ENCODE measurements at places on chromosomes 1 and 21.
A peak's percentile ranks its signal among the peaks of the same experiment; 100 is the strongest.

DNA sequence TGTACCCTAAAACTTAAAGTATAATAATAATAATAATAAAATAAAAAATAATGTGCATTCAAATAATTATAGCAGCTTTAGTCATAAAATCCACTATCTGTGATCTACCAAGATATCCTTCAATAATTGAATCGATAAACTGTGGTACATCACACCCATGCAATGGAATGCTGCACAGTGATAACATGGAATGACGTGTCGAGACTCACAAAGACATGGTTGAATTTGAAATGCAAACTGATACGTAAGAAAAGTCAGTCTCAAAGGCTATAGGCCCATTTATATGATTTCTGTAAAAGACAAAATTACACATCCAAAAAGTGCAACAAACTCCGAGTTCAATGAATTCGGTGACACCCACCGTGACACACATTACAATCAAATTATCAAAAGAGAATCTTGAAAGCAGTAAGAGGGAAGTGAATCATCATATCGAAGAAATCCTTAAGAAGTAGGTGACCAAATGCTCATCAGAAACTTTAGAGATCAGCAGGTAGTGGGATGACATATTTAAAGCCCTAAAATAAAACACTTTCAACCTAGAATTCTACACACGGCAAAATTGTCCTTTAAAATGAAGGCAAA is 5.2 kb upstream of the SPRR2E start:
- DNase-seq: peak; percentile 10

GRCh38 chr21:27083144-27083543 is 116.3 kb upstream of the ADAMTS5 start:
- no peak for DNase-seq

- DNase-seq: peak; percentile 26
Observed at GRCh38 chr1:115839029-115839678, 1.8 kb downstream of the NHLH2 start.

GRCh38 chr21:34510148-34511142 is 1.6 kb downstream of the KCNE1 start:
- DNase-seq: peak; percentile 69

GRCh38 chr1:173861731-173862145 is 6.1 kb downstream of the GAS5 start:
- peak; percentile 67 for DNase-seq

DNA sequence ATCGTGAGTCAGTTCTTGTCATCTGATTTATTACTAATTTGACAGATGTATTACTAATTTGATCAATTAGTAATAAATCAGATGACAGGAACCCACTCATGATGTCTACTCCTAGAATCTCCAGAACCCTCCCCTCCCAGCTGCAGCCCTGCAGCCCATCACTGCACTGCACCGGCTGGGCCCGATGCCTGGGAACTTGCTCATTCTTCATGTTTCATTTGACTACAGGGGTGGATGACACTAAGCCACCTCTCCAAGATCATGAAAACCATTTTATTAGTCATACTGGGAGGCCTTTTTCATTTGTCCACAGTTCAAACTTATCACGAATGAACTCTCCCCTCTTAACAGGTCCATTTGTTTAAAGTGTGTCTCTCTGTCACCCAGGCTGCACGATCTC is 41.0 kb downstream of the KCNH1 start:
- DNase-seq: no peak

DNA sequence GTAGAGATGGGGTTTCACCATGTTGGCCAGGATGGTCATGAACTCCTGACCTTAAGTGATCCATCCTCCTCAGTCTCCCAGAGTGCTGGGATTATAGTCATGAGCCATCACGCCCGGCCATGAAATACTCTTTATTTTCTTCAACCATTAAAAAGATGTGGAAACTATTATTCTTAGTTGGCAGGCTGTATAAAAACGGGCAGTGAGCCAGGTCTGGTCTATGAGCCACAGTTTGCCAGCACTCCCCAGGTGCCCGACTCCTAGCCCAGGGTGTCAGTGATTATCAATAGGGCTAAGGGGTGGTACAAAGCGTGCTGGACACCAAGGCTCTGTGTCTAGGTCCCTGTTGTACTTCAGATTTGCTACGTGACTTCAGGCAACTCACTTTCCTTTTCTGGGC is 3.7 kb upstream of the TMEM61 start:
- no peak for DNase-seq

DNA sequence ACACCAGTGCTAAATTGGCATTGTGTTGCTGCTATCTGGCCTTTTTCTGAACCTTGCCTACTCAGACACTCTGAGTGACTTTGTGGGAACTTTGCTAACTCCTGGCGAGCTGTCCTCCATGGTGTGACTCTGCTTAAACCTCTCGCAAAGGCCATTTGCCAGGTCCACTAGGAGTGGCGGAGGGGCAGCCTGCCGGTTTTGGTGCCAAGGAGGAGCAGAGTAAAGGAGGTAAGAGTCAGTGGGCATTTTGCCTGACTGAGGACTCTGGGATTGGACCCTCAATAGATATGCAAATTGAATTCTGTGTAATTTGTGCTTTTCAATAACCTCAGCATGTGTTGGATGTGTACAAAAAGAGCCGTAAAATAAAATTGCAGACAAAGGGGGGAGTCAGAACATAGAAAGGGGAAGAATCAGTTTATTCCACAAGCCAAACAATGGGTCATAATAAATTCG is 386.6 kb upstream of the NFIA start:
- no peak for DNase-seq

DNA sequence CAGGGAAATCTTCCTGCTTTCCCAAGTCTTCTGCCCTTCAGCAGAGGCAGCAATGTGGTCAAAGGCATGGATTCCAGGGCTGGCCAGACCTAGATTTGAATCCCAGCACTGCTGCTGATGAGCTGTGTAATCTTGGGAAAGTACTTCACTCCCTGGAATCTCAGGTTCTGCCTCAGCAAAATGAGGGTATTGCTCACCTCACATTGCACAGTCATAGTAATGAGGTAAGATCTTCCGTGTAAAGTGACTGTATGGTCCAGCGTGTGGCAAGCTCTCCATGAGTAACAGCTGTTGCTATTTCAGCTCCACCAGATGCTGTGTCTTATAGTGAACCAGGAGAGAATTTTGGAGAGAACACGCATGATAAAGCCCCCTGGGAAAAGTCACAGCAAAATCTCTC is 56.1 kb upstream of the F3 start:
- DNase-seq: peak; percentile 95

DNA sequence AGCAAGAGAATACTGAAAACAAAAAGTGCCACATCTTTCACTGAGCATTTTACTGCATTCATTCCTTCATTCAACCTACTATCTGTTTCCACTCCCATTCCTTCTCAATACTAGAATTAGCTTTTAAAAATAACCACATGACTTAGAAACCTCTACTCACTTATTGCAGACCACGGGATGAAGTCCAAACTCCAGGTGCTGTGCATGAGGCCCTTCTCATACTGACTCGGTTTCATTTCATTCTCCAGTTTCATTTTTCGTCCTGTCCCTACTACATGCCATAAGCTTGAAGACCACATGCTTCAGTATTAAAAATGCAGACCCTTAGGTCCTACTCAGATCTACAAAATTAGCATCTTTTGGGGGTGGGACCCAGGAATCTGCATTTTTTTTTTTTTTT is 2.3 kb upstream of the BACH1 start:
- no peak for DNase-seq

GRCh38 chr1:110225756-110226404 is 15.8 kb downstream of the KCNC4 start:
- DNase-seq: no peak

DNA sequence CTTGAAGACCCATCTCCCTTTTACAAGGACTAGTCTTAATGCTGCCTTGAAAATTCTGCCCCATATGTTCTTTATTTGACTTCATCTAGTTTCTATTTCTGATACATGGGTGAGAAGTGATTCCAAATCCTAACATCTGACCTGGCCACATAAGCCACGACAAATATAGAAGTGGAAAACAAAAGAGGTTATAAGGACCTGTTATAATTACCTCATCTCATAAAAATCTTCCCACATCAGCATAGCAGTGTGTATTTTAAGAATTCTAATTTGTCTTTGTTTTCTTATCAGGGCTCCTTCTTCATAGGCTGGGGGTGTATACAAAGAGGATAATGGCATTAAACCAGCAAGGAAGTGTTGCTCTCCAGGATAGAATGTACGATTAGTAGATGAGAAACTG is 1007.4 kb downstream of the TTLL7 start:
- no peak for DNase-seq

DNA sequence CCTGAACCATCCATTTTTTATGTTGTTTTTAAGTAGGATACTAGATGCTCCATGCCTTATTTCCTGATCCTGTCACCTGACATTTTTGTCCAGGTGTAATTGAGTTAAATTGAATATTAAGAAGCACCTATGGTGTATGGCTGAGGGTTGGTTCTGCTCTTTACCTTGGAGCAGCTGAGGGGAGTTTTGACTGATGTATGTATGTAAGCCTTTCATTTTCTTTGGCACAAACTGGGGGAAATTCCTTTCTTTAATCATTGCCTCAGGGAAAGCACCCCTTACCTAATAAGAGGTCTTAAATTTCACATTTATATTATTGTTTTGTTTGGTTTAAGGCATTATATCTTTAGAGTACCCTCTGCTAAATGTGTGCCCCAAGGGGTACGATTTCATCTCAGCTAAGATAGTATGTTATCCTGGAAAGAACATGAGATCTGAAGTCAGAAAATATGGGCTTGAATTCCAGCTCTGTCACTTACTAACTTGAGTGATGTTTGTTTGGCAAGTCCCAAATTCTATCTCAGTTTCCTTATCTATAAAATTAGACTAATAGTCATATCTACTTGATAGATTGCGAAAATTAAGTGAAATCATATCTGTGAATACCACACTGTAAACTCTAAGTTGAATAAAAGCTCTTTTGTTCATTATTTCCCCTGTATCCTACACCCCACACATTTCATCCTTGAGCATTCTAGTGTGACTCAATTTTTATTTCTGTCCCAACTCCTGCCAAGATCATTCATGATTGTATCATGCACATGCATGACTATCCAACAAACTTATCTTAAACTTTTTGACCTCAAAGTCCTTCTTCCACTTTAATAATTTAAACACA is 57.7 kb upstream of the NUF2 start:
- no peak for DNase-seq

- DNase-seq: peak; percentile 96
Observed at GRCh38 chr1:234730770-234731568, 121.0 kb upstream of the IRF2BP2 start.

DNA sequence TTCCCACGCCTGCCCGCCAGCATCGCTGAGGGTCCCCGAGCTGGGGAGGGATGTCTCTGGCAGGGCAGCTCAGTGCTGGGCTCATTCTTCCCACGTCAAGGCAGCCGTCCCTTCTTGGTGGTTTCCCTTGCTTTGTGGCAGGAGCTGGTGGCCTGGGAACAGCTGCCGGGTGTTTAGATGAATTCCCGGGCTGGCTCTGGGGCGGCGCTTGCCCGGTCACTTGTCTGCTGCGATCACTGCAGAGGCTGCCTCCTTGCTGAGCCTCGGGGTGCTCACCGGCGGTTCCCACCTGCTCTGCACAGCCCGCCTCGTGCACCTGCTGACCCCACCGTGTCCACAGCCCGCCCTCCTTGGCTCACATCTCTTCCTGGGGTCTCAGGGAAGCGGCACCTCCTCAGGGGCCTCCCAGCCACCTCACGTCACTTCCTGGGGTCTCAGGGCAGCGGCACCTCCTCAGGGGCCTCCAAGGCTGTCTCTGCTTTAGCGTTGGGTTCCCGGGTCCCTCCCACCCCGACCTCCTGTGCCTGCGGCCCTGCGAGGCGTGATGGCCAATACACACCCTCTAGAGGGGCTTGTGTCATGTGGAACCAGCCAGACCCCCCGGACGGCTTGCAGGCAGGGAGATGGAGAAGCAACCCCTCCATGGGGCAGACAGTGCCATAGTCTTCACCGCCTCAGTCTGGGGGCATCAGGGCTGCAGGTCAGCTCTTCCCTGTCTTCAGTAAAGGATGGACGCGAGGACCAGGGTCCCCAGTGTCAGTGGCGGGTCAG is 13.5 kb downstream of the COL18A1 start:
- no peak for DNase-seq

GRCh38 chr1:231590453-231591198 is 36.0 kb upstream of the DISC1 start:
- DNase-seq: peak; percentile 82

DNA sequence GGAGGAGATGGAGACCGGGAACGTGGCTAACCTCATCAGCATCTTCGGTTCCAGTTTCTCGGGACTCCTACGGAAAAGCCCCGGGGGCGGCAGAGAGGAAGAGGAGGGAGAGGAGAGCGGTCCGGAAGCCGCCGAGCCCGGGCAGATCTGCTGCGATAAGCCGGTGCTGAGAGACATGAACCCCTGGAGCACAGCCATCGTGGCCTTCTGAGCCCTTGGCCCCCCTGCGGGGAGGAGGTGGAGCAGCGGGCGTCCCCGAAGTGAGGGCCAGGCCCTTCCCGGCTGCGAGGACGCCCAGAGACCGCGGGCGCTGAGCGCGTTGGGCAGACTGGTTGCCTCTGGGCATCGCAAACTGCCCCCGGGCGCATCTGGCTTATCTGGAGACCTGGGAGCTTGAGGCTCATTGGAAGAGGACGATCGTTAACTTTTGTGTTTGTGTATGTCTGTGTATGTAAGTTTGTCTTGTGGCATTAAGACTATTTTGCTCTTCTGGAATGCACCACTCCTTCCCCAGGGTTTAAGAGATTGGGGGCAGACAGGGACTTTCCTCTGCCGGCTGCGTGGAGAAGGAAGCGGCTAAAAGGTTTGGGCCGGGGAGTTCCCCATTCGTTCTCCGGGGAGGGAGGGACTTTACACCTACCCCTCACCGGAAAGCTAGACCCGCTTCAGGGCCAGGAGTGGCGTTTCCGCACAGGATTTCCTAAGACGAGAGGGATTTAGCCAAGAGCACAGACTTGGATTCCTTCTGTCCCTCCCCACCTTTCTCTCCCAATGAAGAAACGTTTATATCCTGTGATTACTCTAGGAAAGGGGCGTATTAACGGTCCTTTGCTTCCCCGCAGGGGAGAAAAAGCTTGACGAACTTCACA is 1.4 kb downstream of the IER5 start:
- peak; percentile 76 for DNase-seq

GRCh38 chr1:101314244-101314643 is 77.4 kb downstream of the S1PR1 start:
- DNase-seq: peak; percentile 88

GRCh38 chr21:45831991-45832740 is 149.4 kb upstream of the COL6A1 start:
- peak; percentile 14 for DNase-seq

GRCh38 chr1:56666112-56666608 is 21.0 kb downstream of the PRKAA2 start:
- no peak for DNase-seq

GRCh38 chr21:45001134-45002095 is 61.6 kb downstream of the SLX9 start:
- DNase-seq: peak; percentile 72

GRCh38 chr1:111737216-111738132 is 1.7 kb downstream of the INKA2 start:
- no peak for DNase-seq

DNA sequence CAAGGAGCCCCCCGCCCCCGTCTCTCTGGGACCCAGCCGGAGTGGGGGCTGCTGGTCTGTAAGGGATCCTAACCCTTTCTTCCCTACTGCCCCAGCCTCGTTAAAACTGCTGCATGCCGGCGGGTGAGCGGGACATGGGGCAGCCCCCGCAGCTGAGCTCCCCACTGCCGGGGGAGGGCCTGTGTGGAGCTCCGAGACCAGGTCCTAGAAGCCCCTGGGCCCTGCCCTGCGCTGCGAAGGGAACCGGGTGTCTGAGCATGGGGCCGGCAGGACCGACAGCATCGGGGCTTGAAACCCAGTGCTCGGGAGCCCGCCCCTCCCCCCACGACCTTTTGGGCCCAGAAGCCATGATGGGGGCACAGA is 9.2 kb upstream of the COL6A1 start:
- no peak for DNase-seq

- no peak for DNase-seq
Observed at GRCh38 chr1:224781800-224782199, 147.7 kb upstream of the DNAH14 start.
